ENCODE measurements at places on chromosomes 1 and 21. TPM values are rescaled to one million over a fixed set of nuclear protein-coding genes. Genes with fewer than 3 reads are reported as not detected.

The ARHGEF10L gene
- 6.1 TPM for total RNA-seq

The RORC gene
- not detected for total RNA-seq

The ALX3 gene
- not detected for total RNA-seq

The AGMAT gene
- 7.3 TPM for total RNA-seq

The TPTE gene
- not detected for total RNA-seq

The SNRPE gene
- total RNA-seq: 152 TPM

The DMBX1 gene
- total RNA-seq: 0.61 TPM

The NENF gene
- 73.9 TPM for total RNA-seq

The ZNF678 gene
- 1.2 TPM for total RNA-seq

The BACE2 gene
- total RNA-seq: 23.1 TPM

The SPRR2E gene
- not detected for total RNA-seq

The ATAD3C gene
- not detected for total RNA-seq

The GRIK1 gene
- total RNA-seq: not detected

The S100A7A gene
- total RNA-seq: not detected

The SLAMF1 gene
- total RNA-seq: not detected

The ACTL8 gene
- total RNA-seq: 1.8 TPM

The LIN28A gene
- total RNA-seq: not detected

The PTPN7 gene
- not detected for total RNA-seq
